ENCODE measurements at places on chromosomes 11 and 22.

DNA sequence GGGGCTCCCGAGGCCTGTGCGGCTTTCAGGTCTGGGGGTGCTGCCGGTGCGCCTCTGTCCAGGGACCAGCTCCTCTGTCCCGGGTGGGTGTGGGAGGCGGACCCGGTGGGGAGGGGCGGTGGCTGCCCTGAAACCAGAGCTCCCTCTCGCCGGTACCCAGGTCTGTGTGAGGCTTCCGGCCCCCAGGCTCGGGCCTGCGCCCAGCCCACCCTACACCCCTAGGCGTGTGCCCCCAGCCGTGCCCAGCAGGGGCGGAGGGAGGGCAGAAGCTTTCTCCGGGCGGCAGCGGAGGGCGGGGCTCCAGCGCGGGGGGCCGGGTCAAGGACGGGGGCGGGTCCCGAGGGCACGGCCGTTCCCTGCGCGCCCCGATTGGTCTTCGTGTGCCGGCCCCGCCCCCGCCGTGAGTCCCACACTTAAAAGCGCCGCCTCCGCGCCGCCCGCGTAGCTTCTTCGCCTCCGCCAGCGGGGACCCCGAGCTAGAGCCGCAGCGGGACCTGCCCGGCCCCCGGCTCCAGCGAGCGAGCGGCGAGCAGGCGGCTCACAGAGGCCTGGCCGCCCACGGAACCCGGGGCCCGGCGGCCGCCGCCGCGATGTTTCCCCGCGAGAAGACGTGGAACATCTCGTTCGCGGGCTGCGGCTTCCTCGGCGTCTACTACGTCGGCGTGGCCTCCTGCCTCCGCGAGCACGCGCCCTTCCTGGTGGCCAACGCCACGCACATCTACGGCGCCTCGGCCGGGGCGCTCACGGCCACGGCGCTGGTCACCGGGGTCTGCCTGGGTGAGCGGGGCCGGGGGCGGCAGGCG lies 616 bp downstream of the PNPLA2 start:
- peak; percentile 93 for DNase-seq

- no peak for DNase-seq
These were observed 45.6 kb downstream of the EIF3F start for GRCh38 chr11:8032576-8033304.

DNA sequence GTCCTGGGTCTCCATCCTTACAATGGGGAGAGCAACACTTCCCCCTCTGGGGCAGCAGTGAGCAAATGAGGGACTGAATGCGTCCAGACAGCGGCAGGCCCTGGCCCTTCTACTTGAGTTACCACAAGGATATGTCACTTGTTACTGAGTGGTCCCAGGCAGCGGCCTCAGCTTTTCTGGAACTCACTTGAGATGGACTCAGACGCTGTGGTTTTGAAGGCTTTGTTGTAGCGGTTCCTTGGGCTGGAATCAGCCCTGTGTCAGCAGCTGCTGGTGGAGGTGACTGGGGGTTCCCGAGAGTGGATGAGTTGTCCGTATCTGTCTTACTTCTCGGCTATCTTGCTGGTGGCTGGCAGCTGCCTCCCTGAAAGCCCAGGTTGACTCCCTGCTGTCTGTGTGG lies 77.0 kb downstream of the MICAL2 start:
- DNase-seq, result no peak

DNA sequence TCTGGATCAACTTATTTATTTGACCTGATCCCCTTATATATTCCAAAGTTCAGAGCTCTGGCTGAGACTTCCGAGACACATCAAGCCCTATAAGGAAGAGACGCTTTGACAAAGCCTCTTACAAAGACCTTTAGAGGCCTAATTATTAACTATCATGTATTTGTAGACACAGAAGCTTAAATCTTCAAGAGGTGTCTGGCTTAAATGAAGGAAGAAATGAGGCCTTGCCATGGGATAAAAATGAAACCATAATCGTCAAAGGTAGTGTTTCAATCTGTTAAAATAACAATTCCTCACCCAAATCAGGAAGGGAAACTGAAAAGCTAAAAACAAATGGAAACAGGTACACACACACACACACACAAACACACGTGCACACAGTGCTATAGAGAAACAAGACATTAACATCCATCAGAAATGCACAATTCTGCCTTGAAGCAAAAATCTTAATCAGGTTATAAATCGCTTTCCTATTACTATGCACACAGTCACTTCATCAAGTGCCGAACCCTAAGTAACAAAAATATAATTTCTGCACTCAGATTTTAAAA lies 50.2 kb downstream of the PITPNB start:
- DNase-seq, result no peak

DNA sequence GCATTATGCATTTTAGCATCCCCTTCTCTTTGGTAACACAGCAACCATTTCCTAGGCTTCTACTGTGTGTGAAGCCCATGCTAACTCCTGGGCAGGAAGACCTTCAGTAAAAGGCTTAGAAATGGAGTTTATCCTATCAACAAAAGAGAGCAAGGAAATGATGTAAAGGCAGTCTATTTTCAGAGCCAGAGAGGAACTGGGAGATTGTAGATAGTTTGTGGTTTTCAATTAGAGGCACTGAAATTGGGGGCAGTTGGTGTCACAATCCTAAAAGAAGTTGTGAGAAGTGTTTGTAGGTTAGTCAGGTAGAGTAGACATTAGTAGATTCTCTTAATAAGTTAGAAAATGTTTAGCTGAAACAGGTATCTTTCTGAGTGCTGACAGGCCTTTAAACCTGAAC lies 7.1 kb downstream of the ACAD8 start:
- DNase-seq, result no peak

DNA sequence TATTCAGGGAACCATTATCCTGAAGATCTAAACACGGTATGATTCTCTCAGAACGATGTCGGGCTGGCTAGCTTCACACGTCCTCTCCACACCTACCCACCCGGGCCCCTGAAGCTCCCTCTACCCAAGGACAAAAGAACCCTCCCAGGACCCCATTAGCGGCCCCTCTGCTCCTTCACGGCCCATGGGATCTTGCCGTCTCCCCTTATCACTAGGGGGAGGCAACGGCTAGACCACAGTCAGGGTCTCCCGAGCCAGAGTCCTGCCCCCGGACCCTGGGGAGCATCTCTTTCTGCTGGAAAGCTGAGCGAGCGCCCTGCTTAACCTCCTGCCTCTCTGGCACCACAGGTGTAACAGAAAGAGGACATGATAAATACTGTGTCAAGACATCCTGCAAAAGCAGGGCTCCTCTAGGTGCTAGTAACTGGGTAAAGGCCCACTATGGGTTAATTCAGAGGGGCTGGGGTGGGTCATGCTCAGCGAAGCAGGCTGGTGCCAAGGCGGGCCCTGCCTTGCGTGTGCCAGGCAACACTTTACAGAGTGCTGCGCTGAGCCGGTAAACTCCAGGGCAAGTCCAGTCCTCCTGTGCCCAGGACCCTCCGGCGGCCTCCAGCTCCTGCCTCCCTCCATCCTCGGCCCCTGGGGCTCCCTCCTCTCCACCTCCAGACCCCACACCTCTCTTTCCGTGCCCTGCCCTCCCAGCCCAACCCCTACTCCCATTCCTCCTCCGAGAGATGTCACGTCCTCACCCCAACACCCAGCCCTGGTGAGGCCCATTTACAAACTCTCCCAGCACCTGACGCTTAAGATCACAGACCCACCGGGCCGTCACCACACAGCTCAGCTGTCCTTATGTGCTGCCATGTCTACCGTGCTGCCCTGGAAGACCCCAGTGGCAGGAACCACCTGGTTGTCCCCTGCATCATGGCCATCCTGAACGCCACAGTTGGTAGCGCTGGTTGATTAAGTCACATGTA lies 3.0 kb downstream of the TOLLIP start:
- no peak for DNase-seq

GRCh38 chr22:24224468-24224867 lies 20.4 kb downstream of the GGT5 start:
- DNase-seq, result no peak

- no peak for DNase-seq
These were observed 75.8 kb upstream of the SESN3 start for GRCh38 chr11:95306801-95307200.

- no peak for DNase-seq
These were observed 85.8 kb downstream of the EFCAB6 start for GRCh38 chr22:43726322-43726721.

DNA sequence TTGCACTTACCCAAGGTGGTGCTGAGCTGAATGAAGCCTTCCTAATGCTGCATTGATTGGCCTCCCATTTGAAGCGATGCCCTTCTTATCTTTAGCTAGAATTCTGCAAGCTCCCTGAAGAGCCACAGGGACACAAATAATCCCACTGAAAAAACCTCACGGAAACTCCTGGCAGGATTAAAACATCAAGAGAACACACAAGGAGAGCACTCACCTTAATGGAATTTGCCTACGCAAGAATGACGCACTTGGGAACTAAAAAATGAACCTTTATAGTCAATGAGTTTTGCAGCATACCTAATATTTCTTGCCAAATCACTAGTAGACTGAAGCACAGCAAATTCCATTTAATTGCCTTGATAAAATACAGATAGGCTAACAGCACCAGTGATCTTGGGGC lies 232.8 kb upstream of the UBASH3B start:
- DNase-seq, result no peak

- no peak for DNase-seq
These were observed 68.3 kb upstream of the CADM1 start for GRCh38 chr11:115572551-115572950.

- DNase-seq, result no peak
These were observed at the start of gene FOLH1 for GRCh38 chr11:49208006-49208721. Gene FOLH1 (minus strand): TSS chr11:49208602. CDS start chr11:49208409, 193 bp downstream.

DNA sequence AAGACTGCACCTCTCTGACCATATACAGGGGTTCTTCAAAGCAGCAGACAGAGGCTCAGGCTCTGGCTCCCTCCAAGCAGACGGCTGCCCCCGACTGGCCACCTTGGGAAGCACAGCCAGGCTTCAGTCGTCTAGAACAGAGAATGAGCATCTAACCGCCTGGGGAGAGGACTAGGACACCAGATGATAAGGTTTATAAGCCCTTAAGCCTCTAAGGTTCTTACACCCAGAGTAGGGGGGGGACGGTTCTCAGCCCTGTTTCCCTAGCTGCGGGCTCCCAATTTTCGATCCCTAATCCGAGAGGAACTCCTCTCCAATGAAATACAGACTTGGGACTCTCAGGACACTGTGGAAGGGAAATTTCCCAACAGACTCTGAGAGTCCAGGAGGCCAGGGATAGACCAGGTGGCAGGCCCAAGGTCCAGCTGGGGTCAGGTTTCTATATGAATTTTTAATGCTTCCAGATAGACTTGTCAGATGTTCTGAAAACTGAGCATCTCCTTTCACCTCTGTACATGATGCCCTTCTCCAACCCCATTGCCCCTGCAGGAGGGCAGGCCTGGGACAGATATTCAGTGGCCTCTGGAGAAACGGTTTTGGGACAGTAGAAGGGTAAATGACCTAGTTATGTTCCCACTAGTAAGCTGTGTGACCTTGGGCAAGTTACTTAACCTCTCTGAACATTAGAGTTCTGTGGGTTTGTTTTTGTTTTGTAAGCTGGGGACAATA lies 20.2 kb downstream of the RTN4RL2 start:
- DNase-seq, result peak; percentile 52

DNA sequence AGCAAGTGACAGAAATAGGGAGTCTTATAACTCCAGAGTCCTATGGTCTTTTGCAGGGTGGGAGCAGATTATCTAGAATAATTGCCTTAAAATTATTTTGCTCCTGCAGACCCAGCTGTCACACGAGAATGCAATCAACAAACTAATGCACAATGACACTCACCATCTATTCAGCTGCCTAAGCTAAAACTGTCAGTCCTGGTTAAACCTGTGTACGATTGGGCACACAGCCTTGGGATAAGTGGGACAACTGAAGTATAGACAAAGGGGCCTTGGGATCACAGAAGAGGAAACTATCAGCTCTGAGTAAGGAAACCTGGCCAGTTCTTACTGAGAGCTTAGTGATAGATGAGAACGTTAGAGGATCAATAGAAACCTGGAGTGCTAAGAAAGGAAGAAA lies 595.9 kb upstream of the KIRREL3 start:
- DNase-seq, result no peak

DNA sequence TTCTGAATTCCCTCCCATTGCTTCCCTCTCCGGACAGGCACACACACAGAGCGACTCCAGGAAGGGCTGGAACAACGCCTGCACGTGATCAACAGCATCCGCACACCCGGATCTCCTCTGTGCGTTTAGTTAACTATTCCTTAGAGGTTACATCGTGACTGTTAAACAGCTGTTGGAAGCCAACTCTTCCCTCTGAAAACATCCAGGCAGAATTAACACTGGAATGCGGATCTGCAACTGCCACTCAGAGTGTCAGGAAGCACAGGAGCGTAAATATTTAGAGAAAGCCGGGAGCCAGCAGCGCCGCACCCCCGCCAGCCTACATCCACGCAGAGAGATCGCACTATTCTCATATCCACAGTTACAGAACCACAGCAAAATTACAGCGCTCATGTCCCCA lies 46.2 kb downstream of the SHANK2 start:
- no peak for DNase-seq

DNA sequence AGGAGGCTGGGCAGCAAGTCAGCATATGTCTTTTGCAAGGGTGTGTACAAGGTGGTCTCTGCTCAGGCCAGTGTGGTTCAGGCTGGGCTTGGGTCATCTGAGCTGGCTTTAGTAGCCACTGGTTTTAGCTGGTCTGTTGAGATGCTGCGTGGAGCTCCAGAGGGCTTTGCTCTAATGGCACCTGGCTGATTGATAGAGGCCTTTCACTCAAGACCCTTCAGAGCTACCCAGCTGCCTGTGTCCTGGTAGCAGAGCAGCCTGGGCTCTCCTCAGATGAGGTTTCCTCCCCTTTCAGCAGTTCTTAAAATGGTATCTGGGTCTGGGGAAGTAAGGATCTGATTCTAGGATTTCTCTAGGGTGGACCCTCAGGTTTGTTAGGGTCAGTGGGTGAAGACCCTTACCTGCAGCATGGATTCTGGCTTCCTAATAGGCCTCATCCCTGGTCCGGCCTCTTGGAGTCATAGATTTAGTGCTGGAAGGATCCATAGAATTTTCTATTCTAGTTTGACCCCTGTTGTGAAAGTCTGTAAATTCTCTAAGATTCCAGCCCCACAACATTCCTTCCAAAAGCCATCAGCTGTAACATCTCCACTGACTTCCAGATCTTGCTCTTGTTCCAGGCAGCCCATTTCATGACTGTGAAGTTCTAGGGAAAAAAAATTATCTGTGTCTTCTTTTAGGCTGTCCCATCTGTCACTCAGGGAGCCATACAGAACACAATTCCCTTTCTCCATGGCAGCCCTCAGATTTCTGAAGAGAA lies 190.2 kb upstream of the ZBED5 start:
- DNase-seq, result no peak

GRCh38 chr11:45092404-45092785 lies 54.0 kb upstream of the PRDM11 start:
- no peak for DNase-seq

GRCh38 chr11:128472128-128473089 lies 114.9 kb downstream of the ETS1 start:
- no peak for DNase-seq

- no peak for DNase-seq
These were observed 568.5 kb downstream of the KCNA4 start for GRCh38 chr11:29448246-29448877.

DNA sequence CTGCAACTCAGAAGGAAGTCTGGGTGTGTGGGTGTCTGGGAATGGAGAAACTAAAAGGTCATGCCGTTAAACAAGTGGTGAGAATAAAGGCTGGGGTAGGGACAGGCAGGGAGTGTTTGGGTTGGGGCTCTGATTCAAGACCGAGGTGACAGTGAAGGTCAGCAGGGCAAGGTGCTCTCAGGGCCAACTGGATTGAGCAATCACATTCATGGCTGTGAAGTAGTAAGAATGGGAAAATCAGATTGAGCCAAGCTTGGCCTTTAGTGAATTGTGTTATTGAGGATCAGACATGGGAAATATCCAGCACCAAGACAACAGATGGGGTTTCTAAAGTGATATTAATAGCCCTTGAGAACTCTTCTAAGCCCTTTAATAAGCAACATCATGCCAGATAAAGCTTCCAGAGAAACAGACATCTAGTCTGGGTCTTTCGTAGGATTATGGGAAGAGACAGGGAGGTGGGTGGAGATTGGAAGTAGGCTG lies 24.3 kb downstream of the SCN3B start:
- DNase-seq, result no peak
